ENCODE measurements at places on chromosomes 1 and 21. TPM values are rescaled to one million over a fixed set of nuclear protein-coding genes. Genes with fewer than 3 reads are reported as not detected.

SMYD3 gene
- total RNA-seq, result 16.4 TPM

MORN1 gene
- 6.8 TPM for total RNA-seq

PPIAL4G gene
- total RNA-seq, result not detected

TMEM39B gene
- 24.0 TPM for total RNA-seq

LIN28A gene
- total RNA-seq, result not detected

OR6N1 gene
- not detected for total RNA-seq

RABGAP1L gene
- total RNA-seq, result 22.6 TPM

OLFML3 gene
- 0.20 TPM for total RNA-seq

SELENBP1 gene
- not detected for total RNA-seq

FCAMR gene
- total RNA-seq, result not detected

SAMSN1 gene
- total RNA-seq, result 113 TPM

FAM72D gene
- 17.7 TPM for total RNA-seq

GNG12 gene
- 0.43 TPM for total RNA-seq

SLC5A9 gene
- total RNA-seq, result not detected

HAX1 gene
- 167 TPM for total RNA-seq

NUAK2 gene
- total RNA-seq, result 2.0 TPM

C1QA gene
- total RNA-seq, result not detected

KCNJ9 gene
- not detected for total RNA-seq

NHLH2 gene
- not detected for total RNA-seq

ITPKB gene
- total RNA-seq, result 30.7 TPM

C1orf116 gene
- not detected for total RNA-seq

PRKAA2 gene
- total RNA-seq, result 0.02 TPM

VAMP3 gene
- total RNA-seq, result 15.1 TPM

UMODL1 gene
- total RNA-seq, result not detected

KCNJ15 gene
- 1.1 TPM for total RNA-seq

FAM151A gene
- total RNA-seq, result not detected

GBP7 gene
- total RNA-seq, result 0.36 TPM

ST7L gene
- total RNA-seq, result 11.4 TPM

MOB3C gene
- total RNA-seq, result 8.7 TPM

CD52 gene
- 263 TPM for total RNA-seq

LDLRAD1 gene
- total RNA-seq, result not detected

ASPM gene
- 30.2 TPM for total RNA-seq

HTR1D gene
- total RNA-seq, result not detected

SLC6A9 gene
- total RNA-seq, result 14.8 TPM

NR0B2 gene
- not detected for total RNA-seq

BEST4 gene
- total RNA-seq, result 1.8 TPM

RPTN gene
- not detected for total RNA-seq

C4BPA gene
- total RNA-seq, result not detected

S100A7A gene
- total RNA-seq, result not detected

KRTAP19-1 gene
- not detected for total RNA-seq

TMEM69 gene
- total RNA-seq, result 43.0 TPM

FAM163A gene
- not detected for total RNA-seq

HCRTR1 gene
- total RNA-seq, result not detected

PDZK1 gene
- not detected for total RNA-seq

NBPF6 gene
- not detected for total RNA-seq

ADAMTS1 gene
- not detected for total RNA-seq

TRIM67 gene
- not detected for total RNA-seq

SERPINC1 gene
- total RNA-seq, result not detected

TCEA3 gene
- 7.4 TPM for total RNA-seq

MEX3A gene
- 0.34 TPM for total RNA-seq

SLC35F3 gene
- total RNA-seq, result 8.1 TPM

SLC25A44 gene
- 60.7 TPM for total RNA-seq

MROH9 gene
- not detected for total RNA-seq

CFHR2 gene
- total RNA-seq, result not detected

RIPPLY3 gene
- 0.10 TPM for total RNA-seq

RUNX1 gene
- 16.6 TPM for total RNA-seq

ARMH1 gene
- total RNA-seq, result 139 TPM
